ENCODE measurements at places on chromosomes 11 and 22. TPM values are rescaled to one million over a fixed set of nuclear protein-coding genes. Genes with fewer than 3 reads are reported as not detected.

Gene NCAM1
- 10.2 TPM for total RNA-seq

GRCh38 chr11:27916541-27917100 lies 191.3 kb downstream of the KIF18A start:
- H3K36me3 ChIP-seq: no peaks in the 10 kb centered on the region
- H3K4me1 ChIP-seq: no peaks in the 10 kb centered on the region
- no peaks in the 10 kb centered on the region for H3K27me3 ChIP-seq
- H3K27ac ChIP-seq: no peak overlapping the region
- no peak for DNase-seq

Gene NRXN2
- total RNA-seq: 21.6 TPM

Gene SOX10
- 2.6 TPM for total RNA-seq

GRCh38 chr11:65585396-65586246 lies 9.8 kb downstream of the EHBP1L1 start:
- H3K4me3 ChIP-seq: no peak overlapping the region
- no peaks in the 10 kb centered on the region for H3K4me1 ChIP-seq
- no peak overlapping the region for H3K27ac ChIP-seq
- no peak for DNase-seq
- no peaks in the 10 kb centered on the region for H3K27me3 ChIP-seq
- H3K36me3 ChIP-seq: peaks cover 14% of the 10 kb centered on the region

DNA sequence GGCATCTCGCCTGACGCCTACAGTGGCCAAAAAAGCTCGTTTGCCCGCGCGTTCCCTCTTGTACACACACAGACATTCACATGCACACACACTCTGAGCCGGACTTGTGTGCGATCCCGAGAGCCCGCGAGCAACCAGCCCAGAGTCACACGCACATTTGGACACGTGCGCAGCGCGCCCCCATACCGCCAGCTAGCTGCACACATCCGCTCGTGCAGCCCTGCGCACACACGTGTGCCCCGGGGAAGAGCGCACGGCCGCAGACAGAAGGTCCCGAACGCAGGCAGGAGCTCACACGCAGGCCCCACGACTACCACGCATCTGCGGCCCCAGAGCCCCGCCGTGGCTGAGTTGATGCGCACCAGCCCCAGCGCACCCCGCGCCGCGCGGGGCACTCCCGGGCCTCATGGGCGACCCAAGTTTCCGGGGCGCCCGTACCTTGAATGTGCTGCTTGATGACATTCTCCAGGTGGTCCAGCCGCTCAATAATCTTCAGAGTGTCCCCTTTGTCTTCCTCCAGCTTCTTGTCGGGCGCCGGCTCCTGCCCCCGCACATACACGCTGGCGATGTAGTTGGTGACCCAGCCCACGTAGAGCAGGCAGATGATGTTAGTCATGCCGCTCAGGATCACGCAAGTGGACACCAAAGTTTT lies 758 bp downstream of the GALNT18 start:
- H3K4me3 ChIP-seq: peak overlapping the region; percentile 30
- H3K27ac ChIP-seq: peak overlapping the region; percentile 65
- H3K27me3 ChIP-seq: no peaks in the 10 kb centered on the region
- H3K4me1 ChIP-seq: peaks cover 5% of the 10 kb centered on the region

- no peaks in the 10 kb centered on the region for H3K36me3 ChIP-seq
- H3K27me3 ChIP-seq: no peaks in the 10 kb centered on the region
- H3K4me3 ChIP-seq: no peak overlapping the region
- no peak overlapping the region for H3K27ac ChIP-seq
Measured at GRCh38 chr22:19571207-19571795, 47.1 kb upstream of the CLDN5 start.

DNA sequence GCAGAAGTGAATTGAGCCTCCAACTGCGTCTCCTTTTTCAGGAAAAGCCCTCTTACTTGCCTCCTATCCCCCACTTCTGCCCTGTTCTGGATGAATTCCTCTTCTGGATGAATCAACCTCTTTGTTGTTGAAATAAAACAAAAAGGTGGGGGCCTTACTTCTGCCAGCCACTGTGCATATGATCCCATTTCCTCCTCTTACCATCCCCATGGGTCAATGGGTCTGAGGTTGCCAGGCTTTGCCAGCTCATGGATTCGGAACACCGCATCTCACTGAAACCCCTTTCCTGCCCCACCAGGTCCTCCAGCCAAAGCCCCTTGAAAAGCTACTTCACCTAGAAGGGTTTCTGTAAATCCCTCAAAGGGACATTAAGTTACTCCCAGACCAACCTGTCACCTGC lies 3.7 kb upstream of the CHST1 start:
- no peak overlapping the region for H3K4me3 ChIP-seq
- peak; percentile 7 for DNase-seq
- no peaks in the 10 kb centered on the region for H3K27me3 ChIP-seq
- no peaks in the 10 kb centered on the region for H3K36me3 ChIP-seq
- H3K4me1 ChIP-seq: no peaks in the 10 kb centered on the region
- no peak overlapping the region for H3K27ac ChIP-seq

DNA sequence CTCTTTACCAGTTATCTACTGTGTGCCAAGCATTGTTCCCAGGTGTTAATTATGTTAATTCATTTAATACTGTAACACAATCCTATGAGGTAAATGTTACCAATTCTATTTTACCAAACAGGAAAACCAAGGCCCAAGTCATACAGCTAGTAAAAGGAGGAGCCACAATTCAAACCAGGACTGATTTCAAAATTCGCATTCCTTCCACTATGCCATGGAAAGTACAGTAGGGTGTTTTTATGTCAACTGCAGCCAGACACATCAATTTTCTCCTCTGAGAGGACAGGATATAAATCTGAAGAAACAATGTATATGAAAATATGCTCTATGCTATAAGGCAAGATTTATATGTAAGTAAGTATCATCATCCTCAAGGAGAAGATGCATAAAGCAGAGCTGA lies 104.3 kb downstream of the RPL27A start:
- no peaks in the 10 kb centered on the region for H3K27me3 ChIP-seq
- no peaks in the 10 kb centered on the region for H3K36me3 ChIP-seq
- H3K27ac ChIP-seq: no peak overlapping the region
- no peak overlapping the region for H3K4me3 ChIP-seq

Gene DLG2
- 19.4 TPM for total RNA-seq

GRCh38 chr11:125935618-125936199 lies 10.1 kb upstream of the VSIG10L2 start:
- H3K36me3 ChIP-seq: no peaks in the 10 kb centered on the region
- no peaks in the 10 kb centered on the region for H3K27me3 ChIP-seq
- no peak overlapping the region for H3K4me3 ChIP-seq

Gene CALCB
- total RNA-seq: 0.16 TPM

DNA sequence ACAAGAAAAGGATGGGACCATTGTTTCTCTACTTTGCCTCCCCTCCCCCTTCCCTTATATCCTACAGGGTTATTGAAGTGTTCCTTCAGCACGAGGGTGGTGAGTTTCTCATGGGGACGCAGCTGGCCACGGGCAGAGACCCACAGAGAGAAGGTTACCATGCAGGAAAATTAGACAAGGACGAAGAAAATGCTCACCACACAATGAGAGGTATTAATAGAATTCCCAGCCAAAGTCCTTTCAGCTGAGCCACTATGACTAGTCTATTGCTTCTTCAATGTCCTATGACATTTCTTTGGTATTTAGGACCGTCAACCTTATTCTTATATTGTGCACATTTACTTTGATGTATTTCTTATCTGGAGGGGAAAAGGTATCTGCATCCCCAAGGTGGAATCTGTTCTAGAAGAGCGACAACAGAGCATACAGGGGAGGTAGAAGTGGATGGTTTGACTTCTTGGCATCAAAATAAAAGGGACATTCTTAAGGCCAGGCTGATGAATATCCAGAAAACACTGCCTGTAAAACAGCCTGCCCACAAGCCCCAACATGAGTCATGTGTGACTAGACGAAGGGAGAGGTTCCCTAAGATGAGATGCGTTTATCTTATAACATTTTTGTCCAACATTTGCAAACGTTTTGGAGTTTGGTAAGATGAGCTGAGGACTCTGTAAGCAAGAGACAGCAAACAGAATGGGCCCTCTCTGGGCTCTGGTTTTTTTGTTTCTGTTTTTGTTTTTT lies 209.8 kb upstream of the NARS2 start:
- DNase-seq: no peak
- no peaks in the 10 kb centered on the region for H3K27me3 ChIP-seq
- no peak overlapping the region for H3K4me3 ChIP-seq
- no peaks in the 10 kb centered on the region for H3K4me1 ChIP-seq
- H3K36me3 ChIP-seq: no peaks in the 10 kb centered on the region

Gene ARSA
- 31.4 TPM for total RNA-seq

GRCh38 chr22:42670921-42671709 lies 21.9 kb upstream of the CYB5R3 start:
- no peak for DNase-seq
- H3K27me3 ChIP-seq: no peaks in the 10 kb centered on the region
- no peaks in the 10 kb centered on the region for H3K36me3 ChIP-seq
- H3K4me1 ChIP-seq: no peaks in the 10 kb centered on the region
- H3K4me3 ChIP-seq: no peak overlapping the region

DNA sequence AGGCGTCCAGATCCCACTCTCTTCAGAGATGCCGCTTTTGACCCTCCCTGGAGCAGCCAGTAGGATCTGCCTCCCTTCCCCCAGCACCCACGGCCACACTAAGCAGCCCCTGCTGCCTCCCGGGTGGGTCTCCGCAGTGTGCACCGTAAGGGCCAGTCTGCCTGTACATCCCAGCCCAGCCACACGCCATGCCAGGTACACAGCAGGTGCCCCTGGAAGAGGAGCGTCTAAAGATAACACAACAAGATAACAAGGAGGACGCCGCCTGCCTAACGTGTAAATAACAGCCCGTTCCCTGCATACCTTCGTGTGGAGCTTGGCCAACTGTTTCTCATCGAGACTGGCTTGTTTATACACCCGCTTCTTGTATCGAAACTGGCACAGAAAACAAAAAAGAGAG lies 139.4 kb downstream of the SHANK2 start:
- no peak overlapping the region for H3K4me3 ChIP-seq
- H3K27ac ChIP-seq: no peak overlapping the region
- no peak for DNase-seq
- H3K27me3 ChIP-seq: no peaks in the 10 kb centered on the region
- H3K36me3 ChIP-seq: no peaks in the 10 kb centered on the region
- H3K4me1 ChIP-seq: no peaks in the 10 kb centered on the region

Gene CNGA4
- not detected for total RNA-seq

Gene C22orf23
- total RNA-seq: not detected

DNA sequence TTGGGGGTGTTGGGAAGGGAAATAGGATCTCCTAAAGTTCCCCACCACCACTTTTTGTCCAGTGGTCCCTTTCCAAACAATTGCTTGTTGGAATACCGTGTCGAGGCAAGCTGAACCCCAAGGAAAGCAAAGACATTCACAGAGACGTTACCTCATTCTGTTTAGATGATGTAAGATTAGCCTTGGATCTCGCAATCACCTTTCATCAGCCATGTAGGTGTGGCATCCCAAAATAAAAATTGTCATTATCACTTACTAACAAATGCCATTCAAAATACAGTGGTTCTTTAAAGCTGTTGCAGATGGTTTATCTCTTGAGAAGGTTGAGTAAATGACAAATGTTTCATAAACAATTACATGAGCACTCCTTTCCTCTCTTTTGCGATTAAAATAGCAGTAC lies 86.5 kb upstream of the SLC25A18 start:
- H3K27ac ChIP-seq: no peak overlapping the region
- H3K27me3 ChIP-seq: no peaks in the 10 kb centered on the region
- H3K4me1 ChIP-seq: no peaks in the 10 kb centered on the region

DNA sequence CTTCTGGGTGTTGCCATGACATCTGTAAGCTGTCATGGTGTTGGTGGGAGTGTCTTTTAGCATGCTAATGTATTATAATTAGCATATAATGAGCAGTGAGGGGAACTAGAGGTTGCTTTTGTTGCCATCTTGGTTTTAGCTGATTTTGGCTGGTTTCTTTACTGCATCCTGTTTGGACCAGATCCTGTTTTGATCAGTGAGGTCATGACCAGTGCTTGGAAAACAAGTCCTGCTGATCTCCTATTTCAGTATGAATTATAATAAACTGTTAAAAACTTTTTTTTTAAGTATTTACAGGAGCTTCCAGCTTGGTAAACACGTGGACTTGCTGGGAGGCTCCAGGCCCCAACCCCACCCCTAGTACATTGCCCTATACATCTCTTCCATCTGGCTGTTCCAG lies 30.5 kb upstream of the P4HA3 start:
- no peak overlapping the region for H3K27ac ChIP-seq
- no peaks in the 10 kb centered on the region for H3K4me1 ChIP-seq
- H3K36me3 ChIP-seq: peaks cover 4% of the 10 kb centered on the region
- no peaks in the 10 kb centered on the region for H3K27me3 ChIP-seq
- no peak overlapping the region for H3K4me3 ChIP-seq

Measured in aorta (tissue), 5 donors.